ENCODE measurements at places on chromosomes 16 and 17. TPM values are rescaled to one million over a fixed set of nuclear protein-coding genes. Genes with fewer than 3 reads are reported as not detected.

- no peak overlapping the region for H3K27ac ChIP-seq
These were observed 28.5 kb downstream of the PRSS54 start for GRCh38 chr16:58266336-58266735.

DNA sequence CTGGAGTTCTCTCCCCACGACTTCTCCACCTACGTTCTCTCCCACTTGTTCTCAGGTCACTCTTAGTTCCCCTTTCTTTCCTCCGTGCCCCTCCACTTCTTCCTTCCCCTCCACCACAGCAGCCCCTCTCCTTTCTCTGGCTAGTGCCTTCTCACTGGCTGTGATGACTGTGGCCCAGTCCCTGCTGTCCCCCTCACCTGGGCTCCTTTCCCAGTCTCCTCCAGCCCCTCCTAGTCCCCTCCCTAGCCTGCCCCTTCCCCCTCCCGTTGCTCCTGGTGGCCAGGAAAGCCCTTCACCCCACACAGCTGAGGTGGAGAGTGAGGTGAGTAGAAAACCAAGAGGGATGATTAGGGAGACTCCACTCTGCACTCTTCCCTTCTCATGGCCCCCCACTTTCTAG, 3.4 kb downstream of the COA3 start:
- H3K4me3 ChIP-seq = no peak overlapping the region
- H3K4me1 ChIP-seq = no peaks in the 10 kb centered on the region
- H3K27ac ChIP-seq = no peak overlapping the region
- no peaks in the 10 kb centered on the region for H3K36me3 ChIP-seq

GRCh38 chr16:87550495-87550961, 51.8 kb upstream of the JPH3 start:
- no peak for DNase-seq
- no peaks in the 10 kb centered on the region for H3K4me1 ChIP-seq
- no peak overlapping the region for H3K27ac ChIP-seq
- H3K36me3 ChIP-seq = no peaks in the 10 kb centered on the region
- H3K27me3 ChIP-seq = no peaks in the 10 kb centered on the region
- no peak overlapping the region for H3K4me3 ChIP-seq

- peaks cover 71% of the 10 kb centered on the region for H3K4me1 ChIP-seq
- no peaks in the 10 kb centered on the region for H3K36me3 ChIP-seq
- peak; percentile 65 for DNase-seq
- H3K4me3 ChIP-seq = peak overlapping the region; percentile 71
- H3K27me3 ChIP-seq = no peaks in the 10 kb centered on the region
These were observed 1.9 kb downstream of the MNT start for GRCh38 chr17:2398655-2399571.

- peak; percentile 23 for DNase-seq
- H3K27ac ChIP-seq = no peak overlapping the region
- H3K4me3 ChIP-seq = no peak overlapping the region
- no peaks in the 10 kb centered on the region for H3K36me3 ChIP-seq
- peaks cover 11% of the 10 kb centered on the region for H3K4me1 ChIP-seq
These were observed 190.4 kb downstream of the USP22 start for GRCh38 chr17:20852239-20852989.

DNA sequence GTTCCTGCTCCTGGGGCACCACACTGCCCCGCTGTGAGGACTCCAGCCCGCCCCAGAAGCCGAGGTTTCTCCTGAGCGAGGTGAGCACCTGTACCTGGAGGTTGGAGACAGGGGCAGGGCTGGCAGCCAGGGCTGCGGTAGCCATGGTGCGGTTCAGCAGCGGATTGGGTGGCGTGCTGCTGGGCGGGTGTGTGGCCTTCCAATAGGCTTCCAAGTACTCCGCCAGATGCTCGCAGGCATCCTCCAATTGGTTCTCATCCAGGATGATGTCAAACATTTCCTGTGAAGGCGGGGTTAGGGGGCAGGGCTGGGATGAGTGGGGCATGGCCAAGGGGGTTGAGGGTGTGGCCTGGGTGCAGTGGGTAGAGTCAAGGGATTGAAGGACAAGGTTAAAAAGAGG, 11.3 kb upstream of the ARL5C start:
- H3K4me3 ChIP-seq = no peak overlapping the region
- no peaks in the 10 kb centered on the region for H3K36me3 ChIP-seq
- no peaks in the 10 kb centered on the region for H3K27me3 ChIP-seq
- peaks cover 4% of the 10 kb centered on the region for H3K4me1 ChIP-seq

DNA sequence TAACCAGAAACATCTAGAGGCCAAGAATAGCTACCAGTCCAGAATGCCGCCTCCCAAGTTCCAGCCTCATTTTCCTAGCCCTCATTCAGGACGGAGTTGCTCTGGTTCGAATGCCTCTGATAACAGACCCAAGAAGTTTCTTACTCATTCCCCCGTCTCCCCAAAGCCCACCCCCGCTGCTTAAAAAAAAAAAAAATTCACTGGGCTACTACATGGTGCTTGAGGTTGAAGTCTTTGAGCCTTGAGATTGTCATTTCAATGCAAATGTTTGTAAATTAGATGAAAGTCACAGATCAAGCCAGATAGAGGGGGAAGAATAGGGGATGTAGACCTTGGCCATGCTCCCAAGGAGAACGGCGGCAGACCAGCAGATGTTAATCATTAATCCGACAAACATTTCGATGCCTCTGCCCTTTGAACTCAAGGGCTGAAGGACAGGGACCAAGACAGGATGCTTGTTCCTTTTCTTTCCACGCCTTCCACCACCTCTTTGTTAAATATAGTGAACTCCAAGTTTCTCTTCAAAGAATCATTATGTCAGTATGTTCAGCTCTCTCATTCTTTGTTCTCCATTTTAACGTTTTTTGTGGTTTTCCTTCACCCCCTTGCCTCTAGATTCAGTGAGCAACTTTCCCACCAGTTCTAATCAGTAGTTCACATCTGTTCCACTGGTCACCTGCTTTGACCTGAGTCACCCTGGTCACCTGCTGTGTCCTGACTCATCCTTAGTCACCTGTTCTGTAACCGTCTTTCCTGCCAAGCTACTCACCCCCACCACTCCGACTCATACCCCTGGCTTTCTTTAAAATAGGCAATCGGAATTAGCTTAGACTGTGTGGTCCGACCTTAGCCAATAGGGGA, 190.3 kb downstream of the CPPED1 start:
- H3K4me1 ChIP-seq = no peaks in the 10 kb centered on the region
- no peak for DNase-seq
- H3K27me3 ChIP-seq = peaks cover 9% of the 10 kb centered on the region
- H3K27ac ChIP-seq = no peak overlapping the region

- H3K36me3 ChIP-seq = no peaks in the 10 kb centered on the region
- no peaks in the 10 kb centered on the region for H3K27me3 ChIP-seq
- no peak overlapping the region for H3K27ac ChIP-seq
- H3K4me1 ChIP-seq = peaks cover 8% of the 10 kb centered on the region
These were observed 22.9 kb upstream of the CDH13 start for GRCh38 chr16:82603784-82604411.

- no peak for DNase-seq
- H3K36me3 ChIP-seq = no peaks in the 10 kb centered on the region
- peak overlapping the region; percentile 94 for H3K27ac ChIP-seq
These were observed 705 bp upstream of the PITPNC1 start for GRCh38 chr17:67376415-67376736.

GRCh38 chr16:54722210-54722676, 208.4 kb upstream of the IRX5 start:
- no peaks in the 10 kb centered on the region for H3K4me1 ChIP-seq
- DNase-seq = no peak
- no peak overlapping the region for H3K27ac ChIP-seq
- H3K4me3 ChIP-seq = no peak overlapping the region
- no peaks in the 10 kb centered on the region for H3K27me3 ChIP-seq

- peaks cover 29% of the 10 kb centered on the region for H3K4me1 ChIP-seq
- H3K27me3 ChIP-seq = no peaks in the 10 kb centered on the region
- peak; percentile 34 for DNase-seq
These were observed 82.9 kb upstream of the RCVRN start for GRCh38 chr17:9987779-9988585.

- H3K4me1 ChIP-seq = peaks cover 31% of the 10 kb centered on the region
- no peaks in the 10 kb centered on the region for H3K36me3 ChIP-seq
- no peak overlapping the region for H3K4me3 ChIP-seq
- H3K27me3 ChIP-seq = no peaks in the 10 kb centered on the region
- DNase-seq = peak; percentile 54
These were observed 12.4 kb upstream of the ITGA3 start for GRCh38 chr17:50043290-50044148.

DNA sequence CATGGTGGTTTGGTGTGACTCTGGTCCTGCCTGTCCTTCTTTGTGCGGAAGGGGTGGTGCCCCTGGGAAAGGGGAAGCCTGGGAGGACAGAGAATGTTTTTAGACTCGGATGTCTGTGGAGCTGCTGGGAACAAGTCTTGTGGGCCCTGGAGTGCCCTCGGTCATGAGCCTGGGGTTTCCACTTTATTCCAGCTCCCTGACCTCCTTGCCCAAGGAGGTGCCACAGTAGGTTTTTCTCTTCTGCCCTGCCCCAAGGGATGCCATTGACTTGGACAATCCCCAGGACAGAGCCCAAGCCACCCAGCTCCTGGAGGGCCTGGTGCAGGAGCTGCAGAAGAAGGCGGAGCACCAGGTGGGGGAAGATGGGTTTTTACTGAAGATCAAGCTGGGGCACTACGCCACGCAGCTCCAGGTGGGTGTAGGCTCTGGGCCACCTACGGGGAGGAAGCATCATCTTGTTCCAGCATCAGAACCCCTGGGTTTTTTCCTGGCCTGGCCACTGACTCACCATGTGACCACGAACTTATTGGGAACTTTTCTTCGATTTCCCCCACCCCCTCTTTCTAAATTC, 1.4 kb downstream of the STAT5A start:
- H3K27ac ChIP-seq = peak overlapping the region; percentile 87
- no peaks in the 10 kb centered on the region for H3K27me3 ChIP-seq

- H3K27me3 ChIP-seq = no peaks in the 10 kb centered on the region
- no peaks in the 10 kb centered on the region for H3K36me3 ChIP-seq
- H3K27ac ChIP-seq = no peak overlapping the region
- DNase-seq = no peak
- H3K4me3 ChIP-seq = no peak overlapping the region
These were observed 423.9 kb downstream of the UTP18 start for GRCh38 chr17:51684214-51684613.

- H3K27me3 ChIP-seq = no peaks in the 10 kb centered on the region
- H3K27ac ChIP-seq = peak within 1 kb of the TSS; percentile 96
- H3K36me3 ChIP-seq = no peaks in the 10 kb centered on the region
- H3K4me3 ChIP-seq = peak within 1 kb of the TSS; percentile 85
- no peaks in the 10 kb centered on the region for H3K4me1 ChIP-seq
These were observed at the start of gene RABEP1 for GRCh38 chr17:5281814-5282641. TSS of gene RABEP1 (plus strand) at chr17:5282284. CDS start at chr17:5282487, 203 bp downstream.

GRCh38 chr16:53417976-53418375, 16.3 kb upstream of the RBL2 start:
- no peaks in the 10 kb centered on the region for H3K27me3 ChIP-seq
- DNase-seq = no peak
- no peak overlapping the region for H3K27ac ChIP-seq
- no peak overlapping the region for H3K4me3 ChIP-seq
- no peaks in the 10 kb centered on the region for H3K36me3 ChIP-seq
- no peaks in the 10 kb centered on the region for H3K4me1 ChIP-seq

- no peaks in the 10 kb centered on the region for H3K36me3 ChIP-seq
- H3K27me3 ChIP-seq = no peaks in the 10 kb centered on the region
- peaks cover 30% of the 10 kb centered on the region for H3K4me1 ChIP-seq
- no peak overlapping the region for H3K4me3 ChIP-seq
- peak overlapping the region; percentile 99 for H3K27ac ChIP-seq
These were observed 1.7 kb downstream of the GPRC5C start for GRCh38 chr17:74433421-74434121.

GRCh38 chr17:51147650-51148049, 5.7 kb upstream of the NME1 start:
- H3K27me3 ChIP-seq = no peaks in the 10 kb centered on the region
- DNase-seq = no peak
- no peaks in the 10 kb centered on the region for H3K36me3 ChIP-seq
- H3K27ac ChIP-seq = no peak overlapping the region
- no peak overlapping the region for H3K4me3 ChIP-seq
- no peaks in the 10 kb centered on the region for H3K4me1 ChIP-seq

- no peaks in the 10 kb centered on the region for H3K36me3 ChIP-seq
- H3K27ac ChIP-seq = no peak overlapping the region
- DNase-seq = no peak
- H3K27me3 ChIP-seq = no peaks in the 10 kb centered on the region
- H3K4me3 ChIP-seq = no peak overlapping the region
- no peaks in the 10 kb centered on the region for H3K4me1 ChIP-seq
These were observed 37.7 kb upstream of the OR3A1 start for GRCh38 chr17:3335876-3336275.

DNA sequence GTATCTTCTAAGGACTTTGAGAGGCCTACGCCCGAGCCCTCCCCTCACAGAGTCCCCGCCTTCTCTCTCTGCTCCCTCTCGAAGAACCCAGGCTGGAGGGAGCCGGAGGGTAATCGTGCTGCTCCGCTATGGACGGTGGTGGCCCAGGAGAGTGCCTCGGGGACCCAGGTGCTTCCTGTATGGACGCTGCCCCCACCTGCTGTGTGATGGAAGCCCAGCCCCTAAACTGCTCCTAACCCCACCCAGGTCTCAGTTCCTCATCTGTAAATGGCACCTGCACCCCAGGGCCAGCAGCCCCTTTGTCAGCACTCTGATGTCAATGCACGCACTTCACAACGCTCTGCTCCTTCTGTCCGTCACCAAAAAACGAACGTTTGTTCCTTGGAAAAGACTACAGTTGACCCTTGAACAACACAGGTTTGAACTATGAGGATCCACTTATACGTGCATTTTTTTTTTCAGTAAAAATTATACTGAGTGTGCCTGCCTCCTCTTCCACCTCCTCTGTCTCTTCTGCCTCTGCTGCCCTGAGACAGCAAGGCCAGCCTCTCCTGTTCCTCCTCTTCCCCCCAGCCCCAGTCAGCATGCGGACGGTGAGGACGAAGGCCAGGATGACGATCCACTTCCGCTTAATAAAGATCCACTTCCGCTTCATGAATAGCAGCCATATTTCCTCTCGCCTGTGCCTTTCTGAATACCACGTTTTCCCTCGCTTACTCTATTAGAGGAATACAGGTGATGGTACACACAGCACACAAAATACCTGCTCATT, 118.3 kb downstream of the BANP start:
- H3K36me3 ChIP-seq = peaks cover 57% of the 10 kb centered on the region
- DNase-seq = no peak
- H3K4me3 ChIP-seq = no peak overlapping the region
- no peaks in the 10 kb centered on the region for H3K27me3 ChIP-seq
- H3K4me1 ChIP-seq = no peaks in the 10 kb centered on the region

DNA sequence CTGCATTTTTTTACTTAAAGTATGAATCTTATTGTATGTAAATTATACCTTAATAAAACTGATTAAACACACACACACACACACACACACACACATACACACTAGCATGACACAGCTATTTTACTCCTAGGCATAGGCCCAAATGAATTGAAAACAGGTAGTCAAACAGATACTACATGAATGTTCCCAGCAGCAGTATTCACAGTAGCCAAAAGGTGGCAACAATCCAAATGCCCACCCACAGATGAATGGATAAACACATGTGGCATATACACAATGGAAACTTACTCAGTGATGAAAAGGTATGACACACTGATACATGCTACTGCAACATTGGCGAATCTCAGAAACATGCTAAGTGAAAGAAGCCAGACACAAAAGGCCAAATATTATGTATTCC, 223.5 kb downstream of the CYB561 start:
- no peak overlapping the region for H3K27ac ChIP-seq
- DNase-seq = no peak
- no peaks in the 10 kb centered on the region for H3K4me1 ChIP-seq
- no peaks in the 10 kb centered on the region for H3K27me3 ChIP-seq
- H3K36me3 ChIP-seq = no peaks in the 10 kb centered on the region
- no peak overlapping the region for H3K4me3 ChIP-seq

SOCS3 gene
- 30.2 TPM for polyA plus RNA-seq

SULT1A3 gene
- 35.0 TPM for polyA plus RNA-seq

SPATA32 gene
- polyA plus RNA-seq = not detected

NUPR1 gene
- 74.4 TPM for polyA plus RNA-seq

TM4SF5 gene
- polyA plus RNA-seq = not detected

SDR42E1 gene
- polyA plus RNA-seq = 0.36 TPM

PRAC2 gene
- not detected for polyA plus RNA-seq

All from heart right ventricle (tissue), 16 donors.